ENCODE measurements at places on chromosomes 6 and 20.

DNA sequence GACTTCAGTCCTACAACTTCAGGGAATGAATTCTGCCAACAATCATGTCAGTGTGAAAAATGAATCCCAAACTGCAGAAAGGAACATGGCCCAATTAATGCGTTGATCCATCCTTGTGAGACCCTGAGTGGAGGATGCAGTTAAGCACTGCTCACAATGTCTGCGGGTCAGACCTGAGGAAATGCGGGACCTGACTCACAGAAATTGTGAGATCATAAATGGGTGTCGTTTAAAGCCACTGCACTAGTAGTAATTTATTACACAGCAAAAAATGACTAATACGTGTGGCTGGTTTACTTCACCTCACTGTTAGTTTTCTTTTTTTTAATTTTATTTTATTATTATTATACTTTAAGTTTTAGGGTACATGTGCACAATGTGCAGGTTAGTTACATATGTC, 505.0 kb downstream of the PRKN start:
- no peak for DNase-seq

DNA sequence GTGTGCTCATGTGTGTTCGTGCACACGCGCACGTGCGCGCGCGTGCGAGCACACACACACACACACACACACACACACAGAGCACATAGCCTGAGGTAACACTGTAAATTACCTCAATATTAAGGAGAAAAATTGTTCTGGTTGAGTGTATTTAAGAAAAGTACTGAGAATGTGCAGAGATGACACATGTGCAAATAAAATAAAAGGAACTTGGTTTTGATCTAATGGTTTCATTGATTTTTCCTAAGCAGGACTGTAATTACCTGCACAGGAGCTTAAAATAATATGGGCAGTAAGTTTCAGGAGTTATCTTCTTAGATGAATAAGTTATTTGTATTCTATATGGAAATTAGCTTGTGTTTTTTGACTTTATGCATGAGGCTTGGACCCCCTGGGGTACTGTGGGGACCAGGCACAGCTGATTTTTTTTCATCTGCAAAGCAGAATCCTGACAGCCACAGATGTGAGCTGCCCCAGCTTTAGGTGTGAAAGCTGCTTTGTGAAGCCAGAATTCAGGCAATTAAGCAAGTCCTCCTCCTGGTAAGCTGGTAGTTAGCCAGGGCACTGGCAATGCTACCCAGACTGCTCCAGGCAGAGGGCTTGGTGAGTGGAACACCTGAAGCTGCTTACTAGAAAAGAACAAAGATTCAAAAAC, 1040.6 kb upstream of the CITED2 start:
- DNase-seq, result no peak

DNA sequence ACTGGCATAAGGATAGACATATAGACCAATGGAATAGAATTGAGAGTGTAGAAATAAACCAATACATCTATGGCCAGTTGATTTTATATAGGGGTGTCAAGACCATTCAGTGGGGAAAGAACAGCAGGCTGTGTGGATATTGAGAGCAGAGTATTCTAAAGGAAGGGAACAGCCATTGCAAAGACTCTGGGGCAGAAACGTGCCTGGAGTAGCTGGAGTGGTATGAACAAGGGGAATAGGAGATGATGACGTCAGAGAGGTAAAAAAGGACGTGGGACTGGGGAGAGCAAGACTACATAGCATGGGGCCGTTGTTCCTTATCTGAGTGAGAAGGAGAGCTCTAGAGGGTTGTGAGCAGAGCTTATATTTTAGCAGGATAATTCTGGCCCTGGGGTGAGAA, 85.2 kb downstream of the TOX2 start:
- no peak for DNase-seq

GRCh38 chr6:40011844-40012243, 77.6 kb upstream of the MOCS1 start:
- no peak for DNase-seq

DNA sequence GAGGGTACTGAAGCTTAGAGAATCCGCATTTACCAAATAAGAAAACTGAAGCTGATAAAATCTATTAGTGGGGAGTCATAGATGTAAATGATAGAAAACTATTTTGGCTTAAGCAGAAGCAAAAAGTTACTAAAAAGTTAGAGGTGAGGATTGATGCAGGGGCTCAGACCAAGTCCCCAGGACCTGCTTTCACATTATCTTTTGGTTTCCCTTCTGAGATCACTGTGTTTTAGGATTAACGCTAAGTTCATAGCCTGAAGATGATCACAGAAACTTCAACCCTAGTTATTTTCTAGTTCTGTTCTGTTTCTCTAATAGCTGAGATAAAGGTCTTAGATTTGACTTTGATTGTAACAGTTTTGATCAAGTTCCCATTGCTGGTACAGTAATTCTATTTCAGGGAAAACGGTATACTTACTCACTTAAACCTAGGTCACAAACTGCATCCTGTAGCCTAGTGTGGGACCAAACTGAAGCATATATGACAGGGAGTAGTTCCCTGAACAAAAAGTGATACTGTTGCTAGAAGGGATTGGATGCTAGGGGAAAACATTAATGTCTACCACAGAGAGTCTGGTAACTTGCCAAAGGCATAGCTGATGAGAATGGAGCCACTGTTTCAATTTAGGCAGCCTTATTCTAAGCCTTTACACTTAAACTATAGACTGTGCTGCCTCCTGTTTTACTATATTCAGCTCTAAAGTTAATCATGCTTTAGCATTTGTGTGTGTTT, 13.1 kb downstream of the CYB5R4 start:
- DNase-seq, result no peak

GRCh38 chr6:147467886-147468285, 40.6 kb upstream of the SAMD5 start:
- no peak for DNase-seq
